ENCODE measurements at places on chromosomes 13 and 19.

DNA sequence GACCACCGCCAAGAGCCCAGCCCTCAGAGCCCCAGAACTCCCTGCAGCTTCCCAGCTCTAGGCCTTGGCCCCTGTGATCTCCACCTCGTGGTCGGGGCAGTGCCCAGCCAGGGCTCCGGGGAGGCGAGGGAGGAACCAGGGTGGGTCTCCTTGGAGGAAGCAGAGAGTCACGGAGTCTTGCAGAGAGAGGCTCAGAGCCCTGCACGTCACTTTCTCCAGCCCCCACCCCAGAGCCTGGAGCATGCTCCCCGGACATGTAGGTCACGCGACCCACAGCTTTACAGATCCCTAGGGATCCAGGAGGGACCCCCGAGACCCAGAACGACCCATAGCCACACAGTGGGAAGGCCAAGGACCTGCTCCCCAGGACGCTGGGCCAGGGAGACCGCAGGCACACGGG lies 11.9 kb downstream of the GADD45B start:
- no peak for DNase-seq

DNA sequence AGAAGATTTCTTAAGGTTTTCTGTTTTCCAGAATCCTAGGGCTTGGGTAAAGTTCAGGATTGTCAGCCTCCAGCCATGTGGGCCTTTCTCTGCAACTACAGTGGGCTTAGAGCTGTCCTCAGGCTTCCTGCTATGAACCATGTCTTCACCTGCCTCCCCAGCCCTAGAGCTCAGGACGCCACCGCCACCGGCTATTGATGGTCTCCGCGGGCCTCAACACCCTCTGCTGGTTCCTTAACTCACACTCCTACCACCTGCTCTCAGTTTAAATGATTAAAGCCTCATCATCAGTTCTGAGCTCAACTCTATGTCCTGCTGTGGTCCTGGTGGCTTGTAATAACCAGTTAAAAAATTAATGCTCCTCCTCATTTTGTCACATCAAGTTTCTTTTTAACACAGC lies 221.0 kb downstream of the EFNB2 start:
- no peak for DNase-seq

DNA sequence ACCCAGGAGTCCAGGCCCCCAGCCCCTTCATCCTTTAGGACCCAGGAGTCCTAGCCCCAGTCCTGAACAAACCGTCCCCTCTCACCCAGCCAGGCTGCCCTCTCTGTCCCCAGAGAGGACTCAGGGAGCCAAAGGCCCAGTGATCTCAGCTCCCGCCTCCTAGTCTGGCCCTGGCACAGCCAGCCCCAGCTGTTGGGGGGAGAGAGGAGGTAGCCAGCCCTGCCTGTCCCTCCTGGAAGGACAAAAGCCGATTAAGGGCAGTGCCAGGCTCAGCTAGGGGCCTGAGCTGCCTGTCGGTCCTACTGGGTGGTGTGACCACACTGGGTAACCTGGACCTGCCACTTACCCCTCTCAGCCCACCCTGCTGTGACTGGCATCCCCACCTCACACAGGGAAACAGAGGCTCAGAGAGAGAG lies 14.5 kb downstream of the LIPE start:
- DNase-seq = no peak

GRCh38 chr19:39138221-39139211 lies 12.9 kb downstream of the PAK4 start:
- DNase-seq = no peak

GRCh38 chr13:25249001-25249543 lies 38.2 kb downstream of the MTMR6 start:
- DNase-seq = peak; percentile 17

- DNase-seq = no peak
Observed at GRCh38 chr19:55958356-55958755, 10.7 kb downstream of the NLRP8 start.

DNA sequence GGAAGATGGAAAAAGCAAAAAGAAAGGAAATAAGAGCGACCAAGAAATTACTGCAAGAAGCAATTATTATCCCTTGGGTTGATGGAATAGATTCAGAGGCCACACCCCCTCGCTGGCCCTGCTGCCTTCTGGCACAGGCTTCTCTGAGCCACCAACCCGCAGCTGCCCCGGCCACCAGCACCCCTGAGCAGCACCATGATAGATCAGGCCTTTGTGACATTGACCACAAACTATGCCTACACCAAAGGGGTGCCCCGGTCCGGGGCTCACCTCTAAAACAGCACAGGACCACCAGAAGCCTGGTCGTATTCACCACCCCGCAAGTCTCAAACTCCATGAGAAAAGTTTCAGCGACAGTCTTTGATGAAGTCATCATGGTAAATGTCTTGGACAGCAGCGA lies 1059.3 kb downstream of the SLITRK1 start:
- DNase-seq = no peak

DNA sequence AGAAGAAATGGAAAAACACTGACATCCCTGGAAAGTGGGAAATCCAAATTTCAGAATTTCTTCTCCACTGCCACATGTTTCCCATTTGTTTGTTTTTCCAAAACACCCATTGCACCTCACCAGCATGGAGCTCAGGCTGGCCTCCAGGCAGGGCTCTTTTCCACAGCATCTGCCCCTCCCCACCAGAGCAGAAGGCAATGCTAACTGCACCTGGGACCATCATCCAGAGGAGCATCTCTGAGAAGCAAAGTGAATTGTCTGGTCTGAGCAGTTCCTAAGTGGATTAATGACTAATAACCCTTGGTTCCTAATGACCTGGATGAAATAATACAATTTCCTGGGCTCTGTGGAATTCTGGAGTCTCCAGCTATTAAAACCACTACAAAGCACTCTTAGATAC lies 8.8 kb upstream of the CYSLTR2 start:
- DNase-seq = no peak

GRCh38 chr13:36612230-36612629 lies 61.6 kb upstream of the SERTM1 start:
- no peak for DNase-seq

Data from fibroblast of skin of left biceps (primary cell).